ENCODE measurements at places on chromosomes 12 and 14.

DNA sequence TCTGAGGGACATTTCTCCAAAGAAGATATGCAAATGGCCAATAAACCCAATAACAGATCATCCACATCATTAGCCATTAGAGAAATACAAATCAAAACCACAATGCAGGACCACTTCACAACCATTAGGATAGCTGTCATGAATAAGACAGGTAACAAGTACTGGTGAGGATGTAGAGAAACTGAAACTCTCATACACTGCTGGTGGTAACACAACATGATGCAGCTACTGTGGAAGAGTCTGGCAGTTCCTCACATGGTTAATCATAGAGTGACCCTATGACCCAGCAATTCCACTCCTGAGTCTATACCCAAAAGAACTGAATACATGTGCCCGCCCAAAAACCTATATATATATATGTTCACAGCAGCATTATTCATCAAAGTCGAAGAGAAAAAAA is 39.0 kb downstream of the TTC9 start:
- DNase-seq = no peak

GRCh38 chr14:100967930-100968329 is 64.4 kb upstream of the RTL1 start:
- DNase-seq = no peak

GRCh38 chr12:57242691-57243454 is 8.1 kb downstream of the STAC3 start:
- DNase-seq = no peak

GRCh38 chr12:92495108-92495507 is 207.7 kb upstream of the PLEKHG7 start:
- DNase-seq = no peak

GRCh38 chr12:114166362-114166761 is 200.2 kb upstream of the RBM19 start:
- no peak for DNase-seq

DNA sequence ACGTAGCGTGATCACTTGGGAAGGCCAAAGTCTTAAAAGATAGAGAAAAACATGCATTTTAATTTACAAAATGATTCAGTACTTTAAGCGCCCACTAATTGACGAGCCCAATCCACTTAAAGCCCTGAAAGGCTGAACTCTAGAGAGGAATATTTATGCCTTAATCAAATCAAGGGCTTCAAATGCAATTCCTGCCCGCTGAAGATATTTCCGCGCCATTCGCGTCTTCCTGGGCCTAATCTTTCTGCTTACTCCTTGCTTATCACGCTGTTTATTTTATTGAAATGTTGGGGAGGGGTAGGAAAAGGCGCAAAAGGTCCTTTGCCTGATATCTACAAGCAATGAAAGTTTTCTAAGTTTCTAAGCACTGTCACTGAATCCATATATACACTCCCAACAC is 4.0 kb downstream of the TBX3 start:
- no peak for DNase-seq
